ENCODE measurements at places on chromosomes 2 and 18. TPM values are rescaled to one million over a fixed set of nuclear protein-coding genes. Genes with fewer than 3 reads are reported as not detected.

G6PC2 gene
- total RNA-seq, result not detected

LIMS4 gene
- total RNA-seq, result 1.4 TPM

TBC1D8 gene
- total RNA-seq, result 25.3 TPM

KCNG2 gene
- total RNA-seq, result not detected

CAPN14 gene
- total RNA-seq, result 0.35 TPM

AKAIN1 gene
- not detected for total RNA-seq

RMDN2 gene
- total RNA-seq, result 5.3 TPM

INO80C gene
- total RNA-seq, result 23.9 TPM

MYO1B gene
- 48.5 TPM for total RNA-seq

RAX gene
- not detected for total RNA-seq

All from PC-9 (cell line).